ENCODE measurements at places on chromosomes 6 and 20.

DNA sequence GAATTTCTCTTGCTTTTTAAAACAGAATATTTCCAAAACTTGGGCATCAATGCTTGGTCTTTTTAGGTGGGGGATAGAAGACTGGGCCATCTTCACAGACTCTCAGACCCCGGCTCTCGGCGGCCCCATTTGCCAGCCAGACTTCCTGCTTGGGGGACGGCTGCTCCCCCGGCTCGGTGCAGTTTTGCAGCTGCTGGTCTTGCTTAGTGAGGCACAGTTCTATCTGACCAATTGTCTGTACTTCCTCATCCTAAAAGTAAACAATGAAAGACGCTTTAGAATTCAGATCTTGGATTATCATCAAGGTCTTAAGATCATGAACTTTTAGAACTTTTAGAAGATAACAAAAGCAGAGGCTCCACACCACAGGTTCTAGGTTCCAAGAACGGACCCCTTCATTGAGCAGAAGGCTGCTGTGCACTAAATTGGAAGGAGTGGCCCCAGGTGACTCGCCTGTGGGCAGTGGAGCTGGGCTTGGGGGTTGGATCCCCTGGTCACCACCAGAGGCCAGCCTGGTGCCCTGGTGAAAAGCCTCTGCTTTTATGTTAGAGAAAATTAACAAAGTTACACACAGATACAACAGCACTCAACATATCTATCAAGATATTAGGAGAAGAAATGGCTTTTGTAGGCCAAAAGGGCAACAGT, 26.7 kb downstream of the RNASET2 start:
- no peak for DNase-seq

DNA sequence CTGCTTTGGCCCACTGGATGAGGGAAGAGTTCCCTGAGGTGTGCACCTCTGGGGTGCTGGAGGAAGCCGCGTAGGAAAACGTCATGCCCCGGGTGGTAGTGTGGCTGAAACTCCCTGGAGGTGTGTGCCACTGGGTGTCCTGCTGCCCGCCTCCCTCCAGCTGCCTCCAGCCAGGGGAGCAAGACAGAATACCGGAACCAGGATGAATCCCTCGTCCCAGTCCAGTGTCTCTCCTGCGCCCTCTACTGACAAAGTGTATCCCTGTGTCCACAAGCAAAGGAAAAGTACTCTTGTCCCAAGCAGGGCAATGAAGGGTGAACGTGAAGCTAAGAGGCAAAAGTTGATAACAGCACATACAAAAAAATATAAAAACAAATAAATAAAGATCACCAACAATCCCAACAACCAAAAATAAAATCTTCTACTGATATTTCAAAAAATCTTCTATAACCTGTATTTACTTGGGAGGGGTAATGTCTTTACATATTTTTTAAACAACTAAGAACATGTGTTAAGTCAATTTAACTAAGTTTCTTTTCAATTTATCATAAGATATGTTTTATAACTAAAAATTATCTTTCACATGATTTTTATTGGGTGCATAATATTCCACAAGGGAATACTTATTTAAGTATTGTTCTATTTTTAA, 437.6 kb downstream of the MAFB start:
- peak; percentile 51 for DNase-seq

DNA sequence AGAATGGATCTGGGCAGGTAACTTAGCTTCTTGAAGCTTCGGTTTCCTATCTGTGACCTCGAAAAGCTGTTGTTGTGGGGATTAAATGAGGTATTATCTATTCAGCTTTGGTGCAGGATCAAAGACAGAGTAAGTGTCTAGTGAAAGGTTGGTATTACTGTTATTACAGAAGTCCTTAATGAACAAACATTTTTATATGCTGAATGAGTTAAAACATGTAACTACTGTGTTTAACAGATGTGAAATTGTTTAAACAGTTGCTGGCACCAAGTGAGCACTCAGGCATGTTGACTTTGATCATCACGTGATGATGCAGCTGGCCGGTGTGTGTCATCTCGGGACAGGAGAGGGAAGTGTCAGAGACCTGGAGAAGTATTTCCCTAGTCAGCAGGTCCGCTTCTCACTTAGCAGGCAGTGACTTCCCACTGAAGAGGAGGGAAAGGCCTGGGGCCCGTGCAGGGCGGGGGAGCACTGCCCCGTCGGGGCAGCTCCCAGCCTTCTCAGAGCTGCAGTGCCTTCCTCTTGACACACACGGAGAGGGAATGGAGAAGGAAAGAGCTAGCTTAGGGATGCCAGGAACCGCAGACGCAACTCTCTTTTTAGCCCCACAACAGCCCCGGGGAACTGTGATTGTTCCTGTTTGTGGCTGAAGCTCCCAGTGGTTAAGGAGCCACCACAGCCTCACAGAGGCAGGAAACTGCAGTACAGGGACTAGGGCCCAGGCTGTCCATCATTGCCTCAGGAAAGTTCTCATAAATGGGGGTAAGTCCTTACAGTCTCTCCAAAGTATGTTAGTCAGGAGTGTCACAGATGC, 18.0 kb downstream of the TUBB2A start:
- DNase-seq = no peak

DNA sequence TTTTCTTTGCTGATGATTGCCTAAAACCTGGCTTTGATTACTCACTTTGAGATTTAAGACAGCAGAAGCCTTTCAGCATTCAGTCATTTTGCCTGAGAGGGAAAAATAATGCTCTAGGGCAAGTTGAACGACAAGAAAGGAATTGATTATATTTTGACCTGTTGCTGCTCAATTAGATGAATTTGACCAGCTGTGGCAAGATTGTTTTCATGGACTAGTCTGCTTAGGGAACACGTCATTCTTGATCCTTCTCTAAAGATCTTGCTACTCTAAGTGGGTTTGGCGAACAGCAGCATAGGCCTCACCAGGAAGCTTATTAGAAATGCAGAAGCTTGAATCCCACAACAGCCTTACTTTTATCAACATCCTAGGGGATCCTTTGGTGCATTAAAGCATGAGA, 59.7 kb upstream of the PHACTR1 start:
- no peak for DNase-seq

DNA sequence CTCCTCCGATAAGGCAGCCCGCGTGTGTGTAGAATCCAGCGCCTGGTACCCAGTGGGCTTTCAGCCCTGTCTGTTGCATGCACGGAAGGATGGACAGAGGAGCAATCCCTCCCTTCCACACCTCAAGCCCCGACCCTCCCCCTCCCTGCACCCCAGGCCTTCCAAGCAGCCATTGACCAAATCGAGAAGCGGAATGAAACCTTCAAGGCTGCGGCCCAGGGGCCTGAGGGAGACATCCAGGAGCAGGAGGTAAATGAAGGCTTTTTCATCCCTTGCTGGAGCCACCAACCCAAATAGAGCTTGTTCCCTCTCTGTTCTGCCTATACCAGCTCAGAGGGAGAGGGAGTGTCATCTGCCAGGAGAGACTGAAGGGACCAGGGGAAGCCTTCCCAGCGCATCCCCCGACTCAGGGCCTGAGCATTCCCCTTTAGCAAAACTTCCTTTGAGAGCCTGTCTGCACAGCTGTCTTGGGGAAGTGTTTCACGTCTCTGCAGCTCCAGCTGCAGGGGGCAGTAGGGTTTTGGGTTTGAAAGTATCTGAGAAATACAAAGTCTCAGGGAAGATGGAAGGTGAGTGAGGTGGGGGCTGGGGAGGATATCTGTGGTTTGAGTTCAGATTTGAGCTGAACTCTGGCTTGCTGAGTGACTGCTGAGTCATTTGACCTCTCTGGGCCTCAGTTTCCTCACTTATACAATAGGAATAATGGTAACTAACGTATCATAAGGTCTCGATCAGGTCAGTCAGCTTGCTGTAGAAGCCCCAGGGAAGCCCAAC, 16.1 kb downstream of the FGD2 start:
- no peak for DNase-seq

GRCh38 chr6:155521719-155522118, 66.1 kb upstream of the NOX3 start:
- DNase-seq = no peak

DNA sequence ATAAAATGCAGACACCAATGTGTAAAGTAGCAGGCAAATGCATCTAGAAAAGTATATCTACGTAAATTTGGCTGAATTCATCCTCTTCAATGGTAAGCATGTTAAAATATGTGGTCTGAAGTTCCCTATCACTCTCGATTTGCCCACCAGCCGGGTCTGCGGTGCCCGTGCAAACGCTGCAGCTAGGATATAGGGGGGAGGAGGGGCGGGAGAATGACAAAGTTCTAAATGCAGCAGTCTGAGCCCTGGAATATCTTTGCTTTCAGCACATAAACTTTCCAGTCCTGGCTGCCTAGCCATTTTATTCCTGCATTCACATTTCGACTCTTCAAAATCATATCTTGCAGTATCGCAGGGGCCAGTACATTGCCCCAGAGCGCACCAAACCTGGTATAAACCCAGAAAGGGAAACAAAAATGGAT, 708 bp downstream of the NRN1 start:
- no peak for DNase-seq

DNA sequence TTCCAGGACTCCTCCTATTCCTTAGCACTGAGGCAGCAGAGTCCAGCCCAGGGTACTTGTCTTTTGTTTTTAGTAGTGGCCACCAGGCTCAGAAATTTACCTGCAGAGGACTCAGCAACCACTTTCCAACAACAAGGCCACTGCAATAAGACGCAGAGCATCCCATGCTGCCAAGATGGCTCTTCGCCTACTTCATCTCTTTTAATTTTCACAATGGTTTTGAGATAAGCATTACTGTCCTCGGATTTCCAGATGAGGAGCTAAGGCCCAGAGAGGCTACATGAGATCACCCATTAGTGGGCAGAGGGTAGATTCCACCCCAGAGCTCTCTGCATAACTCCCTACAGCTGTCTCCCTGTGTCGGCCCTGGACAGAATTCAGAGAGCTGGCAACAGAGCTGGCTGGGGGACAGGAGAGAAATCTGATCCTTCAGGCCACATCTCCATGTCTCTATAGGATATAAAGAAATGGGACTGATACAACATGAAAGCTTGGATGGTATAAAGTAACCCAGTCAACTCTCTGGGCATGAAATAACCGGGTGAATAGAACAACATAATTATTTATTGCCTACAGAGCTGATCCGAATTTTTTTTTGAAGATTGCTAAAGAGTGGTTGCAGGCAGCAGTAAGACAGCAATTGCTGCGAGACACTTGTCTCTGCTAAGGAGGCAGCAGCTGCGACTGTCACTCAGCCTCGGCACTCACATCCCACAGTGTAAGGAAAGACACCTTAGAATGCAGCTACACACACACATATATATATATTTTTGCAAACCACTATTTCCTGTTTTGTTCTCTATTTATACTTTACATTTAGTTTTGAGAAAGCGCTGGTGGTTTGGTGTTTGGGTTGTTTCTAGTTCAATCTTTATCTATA, 37.2 kb downstream of the SCML4 start:
- no peak for DNase-seq

GRCh38 chr6:121305957-121306607, 28.2 kb downstream of the TBC1D32 start:
- no peak for DNase-seq

GRCh38 chr6:45756606-45757005, 259.1 kb downstream of the CLIC5 start:
- DNase-seq = no peak

DNA sequence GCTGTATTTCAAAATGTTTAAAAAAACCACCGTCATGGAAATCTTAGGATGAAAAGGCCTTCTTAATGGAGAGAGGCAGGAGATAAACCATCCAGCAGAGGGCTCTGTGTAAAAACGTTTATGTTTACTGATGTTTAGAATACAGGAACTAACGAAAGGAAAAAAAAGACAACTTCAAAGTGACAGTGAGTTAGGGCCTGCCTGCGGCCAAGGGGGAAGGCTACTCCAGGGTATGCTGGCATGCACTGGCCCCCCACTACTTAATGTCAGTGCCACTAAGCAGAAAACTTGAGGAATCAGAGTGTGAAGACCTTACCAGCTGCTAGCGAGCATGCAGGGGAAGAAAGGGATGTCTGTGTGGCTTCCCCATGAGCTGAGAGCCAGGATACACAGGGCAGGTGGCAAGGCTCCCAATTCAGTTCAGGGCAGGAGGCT, 47.7 kb downstream of the AKAP7 start:
- peak; percentile 49 for DNase-seq

DNA sequence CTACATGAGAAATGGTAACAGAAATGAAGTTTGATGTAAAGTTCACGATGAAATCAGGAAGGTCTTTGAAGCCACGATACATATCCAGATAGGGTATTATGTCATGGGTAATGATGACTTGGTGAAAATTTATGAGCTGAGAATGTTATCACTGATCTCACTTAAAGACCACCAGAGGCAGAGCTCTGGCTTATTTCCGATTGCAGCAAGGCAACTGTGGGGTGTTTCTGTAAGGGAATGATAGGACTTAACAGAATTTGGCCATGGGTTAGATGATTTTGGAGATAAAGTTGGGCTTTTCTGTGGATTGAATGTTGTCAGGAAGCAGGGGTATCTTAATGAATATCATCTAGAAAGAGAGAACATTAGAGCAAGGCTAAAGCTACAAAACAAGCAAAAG, 508.4 kb downstream of the HDGFL1 start:
- no peak for DNase-seq

DNA sequence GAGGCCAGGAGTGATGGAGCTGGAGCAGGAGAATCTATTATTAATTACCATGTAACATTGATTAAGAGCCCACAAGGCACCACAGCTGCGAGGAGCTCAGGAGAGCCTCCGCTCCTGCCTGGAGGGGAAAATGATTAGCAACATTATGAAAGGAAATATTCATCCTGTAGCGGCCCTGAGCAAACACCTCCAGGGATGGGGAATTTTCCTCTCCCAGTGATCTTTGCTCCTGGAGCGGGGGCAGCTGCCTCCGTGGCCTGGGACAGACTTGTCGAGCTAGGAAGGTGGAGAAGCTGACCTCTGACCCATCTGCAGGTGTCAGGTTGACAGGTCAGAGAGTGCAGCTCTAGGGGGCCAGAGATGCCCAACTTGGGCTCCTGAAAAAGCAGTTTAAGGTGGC, 40.1 kb upstream of the SIRPA start:
- DNase-seq = no peak

- DNase-seq = no peak
Measured at GRCh38 chr20:22720206-22720605, 135.8 kb upstream of the FOXA2 start.

- DNase-seq = no peak
Measured at GRCh38 chr6:103178193-103178592, 1681.5 kb downstream of the HACE1 start.

DNA sequence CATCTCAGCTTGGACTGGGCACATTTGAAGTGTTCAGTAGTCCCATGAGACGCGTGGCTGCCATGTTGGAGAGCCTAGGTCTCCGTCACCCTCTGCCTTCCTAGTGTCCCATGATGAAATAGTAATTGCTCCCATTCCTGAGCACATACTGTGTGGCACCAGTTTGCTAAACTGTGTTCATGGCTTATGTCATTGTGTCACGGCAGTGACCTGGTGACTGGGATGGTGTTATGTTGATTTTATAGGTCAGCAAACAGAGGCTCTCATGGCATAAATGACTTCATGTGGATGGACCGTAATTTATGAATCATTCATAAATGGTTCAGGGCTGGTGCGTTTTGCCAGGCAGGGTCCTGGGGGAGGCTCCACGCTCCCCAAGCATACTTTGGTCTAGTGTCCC, 3.8 kb downstream of the BCAS4 start:
- no peak for DNase-seq
